ENCODE measurements at places on chromosomes 13 and 19.

GRCh38 chr13:75258159-75258782 is 223.7 kb downstream of the TBC1D4 start:
- no peak for DNase-seq

GRCh38 chr19:1089126-1089771 is 5.9 kb downstream of the POLR2E start:
- no peak for DNase-seq

DNA sequence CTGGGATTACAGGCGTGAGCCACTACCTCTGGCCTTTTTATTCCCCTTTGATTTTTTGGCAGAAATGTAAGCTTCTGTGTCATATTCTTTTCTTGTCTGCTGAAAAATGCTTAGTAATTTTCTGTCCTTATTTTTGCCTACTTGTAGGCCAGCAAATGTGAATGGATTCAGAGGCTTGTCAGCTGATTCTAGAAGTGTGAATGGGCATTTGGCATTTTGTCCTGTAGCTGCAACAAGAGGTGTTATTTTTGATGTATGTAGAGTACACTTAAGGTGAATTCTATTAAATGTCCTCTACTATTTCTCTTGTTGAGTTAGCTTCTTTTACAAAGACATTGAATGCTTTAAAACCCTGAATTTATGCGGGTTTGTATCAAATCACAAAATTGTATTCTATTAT is 50.0 kb downstream of the FRY start:
- no peak for DNase-seq

DNA sequence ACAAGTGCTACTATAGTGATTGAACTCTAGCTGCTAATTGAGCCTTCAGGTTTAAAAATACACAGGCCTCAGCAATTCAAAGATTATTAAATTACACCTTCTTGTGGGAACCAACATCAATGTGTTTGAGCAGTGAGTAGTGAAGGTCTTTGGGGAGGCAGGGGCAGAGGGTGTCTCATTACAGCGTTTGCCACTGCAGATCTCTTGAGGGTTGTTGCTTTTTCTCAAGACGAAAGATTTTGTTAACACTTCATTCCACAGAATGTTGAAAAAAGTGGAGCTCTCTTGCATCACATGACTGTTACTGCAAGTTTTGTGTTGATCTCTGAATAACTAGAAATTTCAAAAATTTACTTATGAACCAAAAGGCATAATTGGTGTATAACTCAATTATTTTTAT is 253.6 kb downstream of the ATP8A2 start:
- DNase-seq, result no peak

- DNase-seq, result no peak
Measured at GRCh38 chr19:35060160-35060855, 18.8 kb downstream of the HPN start.

- DNase-seq, result no peak
Measured at GRCh38 chr13:98652721-98653462, 76.0 kb upstream of the STK24 start.

DNA sequence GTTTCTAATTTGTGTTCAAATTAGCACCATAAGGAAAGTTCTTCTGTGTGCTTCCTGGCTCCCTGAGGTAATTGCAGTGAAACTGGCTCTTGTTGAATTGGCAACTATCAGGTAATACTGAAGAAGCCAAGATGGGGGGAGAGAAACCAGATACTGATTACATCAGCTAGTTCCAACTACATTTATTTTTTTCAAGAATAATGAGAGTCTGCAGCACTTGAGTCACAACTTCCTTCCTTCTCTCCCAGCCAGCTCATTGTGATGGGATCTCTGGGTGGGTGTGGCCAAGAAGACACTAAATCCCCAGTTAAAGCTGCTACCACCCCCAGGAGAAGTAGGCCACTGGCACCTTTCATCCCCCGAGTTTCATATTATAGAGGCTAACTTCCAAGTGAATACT is 100.7 kb upstream of the RXFP2 start:
- DNase-seq, result no peak

- DNase-seq, result no peak
Measured at GRCh38 chr19:41646589-41647204, 19.8 kb upstream of the CEACAM4 start.

DNA sequence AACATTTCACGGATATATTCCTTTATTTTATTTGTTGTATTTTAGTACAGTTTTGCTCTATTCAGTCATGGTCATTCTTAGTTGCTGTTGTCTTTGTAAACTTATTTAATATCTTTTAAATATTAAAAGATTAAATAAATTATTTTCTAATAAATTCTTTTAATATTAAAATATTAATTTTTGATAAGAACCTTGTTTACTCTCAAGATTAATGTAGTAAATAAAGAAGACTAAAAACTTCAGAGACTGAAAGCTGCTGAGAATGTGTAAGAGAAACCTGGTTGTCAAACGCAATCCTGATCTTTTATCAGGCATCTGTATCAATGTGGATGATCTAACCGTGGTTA is 34.4 kb upstream of the SACS start:
- no peak for DNase-seq
